NCI-H146 (cell line): ENCODE measurements at places on chromosomes 5 and 9.
A peak's percentile ranks its signal among the peaks of the same experiment; 100 is the strongest.

DNA sequence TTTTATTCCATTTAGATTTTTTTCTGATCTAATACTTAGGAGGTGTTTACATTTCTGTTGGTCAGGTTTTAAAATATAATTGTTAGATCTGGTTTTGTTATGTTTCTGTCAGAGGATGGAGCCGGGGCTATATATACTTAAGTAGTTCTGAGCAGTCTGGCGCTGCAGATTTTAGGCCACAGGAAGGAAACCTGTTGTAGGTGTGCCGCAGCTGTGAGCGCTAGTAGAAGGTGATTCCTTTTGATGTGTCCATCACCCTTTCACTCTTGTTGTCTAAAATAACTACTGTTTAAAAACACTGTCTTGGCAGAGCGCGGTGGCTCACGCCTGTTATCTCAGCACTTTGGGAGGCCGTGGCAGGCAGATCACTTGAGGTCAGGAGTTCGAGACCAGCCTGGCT lies 17.0 kb downstream of the ZBTB34 start:
- no peak for DNase-seq

DNA sequence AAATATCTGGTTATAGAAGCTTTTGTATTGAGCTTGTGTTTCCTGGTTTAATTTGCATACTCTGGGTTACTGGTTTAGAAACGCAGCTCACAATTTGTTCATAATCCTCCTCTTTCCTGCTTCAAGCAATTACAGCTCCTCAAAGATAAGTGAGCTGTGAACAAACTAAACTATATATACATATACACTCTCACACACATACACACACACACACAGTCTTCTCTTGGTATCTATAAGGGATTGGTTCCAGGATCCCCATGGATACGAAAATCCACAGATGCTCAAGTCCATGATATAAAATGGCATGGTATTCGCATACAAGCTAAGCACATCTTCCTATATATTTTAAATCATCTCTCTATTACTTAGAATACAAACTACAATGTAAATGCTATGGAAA lies 510.9 kb upstream of the CDH18 start:
- no peak for DNase-seq

DNA sequence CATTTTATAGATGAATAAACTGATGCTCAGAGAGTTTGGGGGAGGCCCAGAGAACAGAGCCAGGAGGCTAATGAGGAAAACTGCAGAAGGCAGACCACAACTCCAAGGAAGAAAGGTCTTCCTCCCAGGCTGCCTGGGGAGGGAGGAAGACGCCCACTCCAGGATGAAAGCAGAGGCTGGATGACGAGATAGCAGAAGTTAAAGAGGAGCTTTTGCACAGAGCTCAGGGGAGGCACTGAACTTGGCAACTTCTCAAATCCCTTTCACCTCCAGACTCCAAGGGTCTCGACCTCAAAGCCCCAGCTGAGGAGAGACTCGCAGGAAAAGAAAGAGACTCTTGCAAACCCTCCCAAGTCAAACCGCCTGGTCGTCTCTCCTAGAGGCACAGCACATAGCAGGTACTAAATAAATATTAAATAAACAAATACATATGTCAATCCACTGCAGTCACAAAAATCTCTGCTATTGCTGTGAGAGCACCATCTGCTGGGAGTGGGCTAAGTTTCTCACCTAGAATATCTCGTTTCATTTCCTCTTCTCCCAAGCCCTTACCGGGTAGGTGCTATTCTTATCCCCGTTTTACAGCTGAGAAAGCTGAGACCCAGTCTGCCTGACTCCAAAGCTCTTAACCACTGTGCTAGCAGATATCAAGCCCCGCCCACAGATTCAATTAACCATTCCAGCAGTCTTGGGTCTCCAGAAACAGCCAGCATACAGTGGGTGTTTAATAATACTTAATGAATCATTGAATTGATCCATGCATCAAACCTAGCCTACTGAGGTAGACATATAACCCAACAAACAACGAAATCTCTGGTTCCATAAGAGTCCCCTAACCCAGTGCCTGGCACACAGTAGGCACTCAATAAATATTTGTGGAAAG lies 97.8 kb upstream of the HAND1 start:
- DNase-seq, result no peak

GRCh38 chr9:30039712-30040111 lies 2344.7 kb upstream of the ACO1 start:
- DNase-seq, result peak; percentile 39

DNA sequence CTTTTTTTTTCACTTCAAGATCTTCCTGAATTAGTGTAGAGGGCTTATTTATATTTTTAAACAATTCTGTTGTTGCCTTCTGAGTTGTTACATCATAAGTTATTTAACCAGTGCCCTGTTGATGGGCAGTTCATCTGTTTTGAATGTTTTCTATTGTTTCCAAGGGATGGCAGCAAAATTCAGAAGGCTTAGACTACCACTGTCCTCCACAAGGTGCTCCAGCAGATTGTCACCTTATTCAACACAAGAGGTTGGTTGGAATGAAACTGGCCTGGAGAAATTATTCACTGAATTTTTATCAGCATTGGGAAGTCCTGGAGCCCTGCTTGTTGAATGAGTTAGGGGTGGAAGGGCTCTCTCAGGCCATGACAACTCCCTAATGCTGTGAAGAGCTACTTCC lies 1.3 kb upstream of the KLHL9 start:
- no peak for DNase-seq

DNA sequence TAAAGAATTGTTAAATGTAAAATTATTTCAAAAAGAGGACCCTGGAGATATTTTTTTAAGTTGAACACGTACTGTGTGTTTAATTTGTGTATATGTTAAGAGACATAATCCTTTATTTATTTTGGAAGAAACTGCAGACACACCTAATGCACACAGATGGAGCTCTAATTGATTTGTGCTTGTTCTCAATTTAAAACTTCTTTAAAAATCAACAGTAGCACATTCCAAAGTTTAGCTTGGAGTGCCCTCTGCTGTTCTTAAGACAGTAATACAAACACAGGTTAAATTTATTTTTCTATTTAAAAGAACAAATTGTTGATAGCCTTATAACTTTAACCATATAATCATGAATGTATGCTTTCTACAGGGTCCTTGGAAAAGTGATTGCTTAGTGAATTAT lies 277.6 kb upstream of the ADAMTS16 start:
- peak; percentile 16 for DNase-seq

DNA sequence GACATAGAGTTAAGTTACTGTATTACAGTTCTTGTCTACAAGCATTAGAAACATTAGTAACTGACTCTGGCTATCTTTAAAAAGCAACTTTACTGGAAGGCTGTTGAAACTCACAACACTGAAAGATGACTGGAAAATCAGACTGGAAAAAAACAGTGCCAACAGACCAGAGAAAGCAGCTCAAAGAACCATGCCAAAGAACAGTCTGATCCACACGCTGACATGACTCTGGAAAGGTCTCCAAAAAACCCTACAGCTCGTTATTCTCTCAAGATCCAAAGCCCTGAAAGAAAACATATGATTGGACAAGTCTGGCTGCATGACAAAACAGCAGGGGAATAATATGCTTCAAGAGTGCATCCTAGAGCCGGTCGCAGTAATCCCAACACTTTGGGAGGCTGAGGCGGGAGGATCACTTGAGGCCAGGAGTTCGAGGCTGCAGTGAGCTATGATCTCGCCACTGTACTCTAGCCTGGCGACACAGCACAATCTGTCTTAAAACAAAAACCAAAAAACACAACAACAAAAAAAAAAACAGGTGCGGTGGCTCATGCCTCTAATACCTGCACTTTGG lies 5.6 kb downstream of the GOLPH3 start:
- DNase-seq, result no peak

DNA sequence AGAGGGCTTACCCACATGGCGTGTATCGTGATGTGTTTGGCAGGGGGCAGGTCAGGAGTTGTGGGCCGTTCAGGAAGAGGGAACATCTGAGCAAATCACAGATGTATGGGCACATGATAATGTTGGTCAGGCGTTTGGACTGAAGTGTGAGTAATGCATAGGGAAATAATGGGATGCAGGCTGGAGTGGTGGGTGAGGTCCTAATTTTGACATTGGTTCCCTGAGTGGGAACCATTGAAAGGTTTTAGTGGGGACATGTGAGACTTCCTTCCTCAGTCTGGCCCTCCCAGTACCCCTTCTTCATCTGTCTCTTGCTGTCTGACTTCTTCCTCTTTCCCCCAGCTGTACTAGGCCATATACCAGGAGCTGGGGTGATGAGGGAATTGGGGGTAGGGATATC lies 7.6 kb downstream of the OTULIN start:
- no peak for DNase-seq

- no peak for DNase-seq
Measured at GRCh38 chr5:169307646-169308045, 6.7 kb upstream of the SLIT3 start.

DNA sequence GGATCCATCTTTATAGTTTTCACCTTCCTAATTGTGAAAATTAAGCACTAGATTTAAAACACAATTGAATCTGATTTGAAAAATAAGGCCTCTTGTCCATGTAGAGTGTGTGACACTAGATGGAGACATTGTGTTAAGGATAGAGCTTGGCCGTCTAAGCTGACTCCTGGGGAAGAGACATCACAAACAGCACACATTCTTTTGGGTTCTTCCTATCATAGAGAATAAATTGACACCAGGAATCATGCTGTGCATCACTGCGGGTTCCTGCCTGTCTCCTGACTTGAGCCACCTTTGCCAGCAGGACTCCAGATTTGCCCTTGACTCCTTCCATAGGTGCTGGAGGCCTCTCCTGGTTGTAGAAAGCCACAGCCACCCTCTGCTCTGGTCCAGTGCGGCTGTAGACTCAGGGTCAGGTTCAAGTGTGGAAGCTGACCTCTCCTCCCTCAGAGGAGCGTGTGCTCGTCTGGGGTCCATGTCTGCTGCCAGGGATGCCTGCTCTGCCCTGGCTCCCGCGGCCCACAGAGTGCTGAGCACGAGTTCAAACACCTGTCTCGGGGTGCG lies 11.2 kb downstream of the ROPN1L start:
- peak; percentile 44 for DNase-seq

- DNase-seq, result no peak
Measured at GRCh38 chr5:749101-749670, 35.3 kb downstream of the ZDHHC11B start.

DNA sequence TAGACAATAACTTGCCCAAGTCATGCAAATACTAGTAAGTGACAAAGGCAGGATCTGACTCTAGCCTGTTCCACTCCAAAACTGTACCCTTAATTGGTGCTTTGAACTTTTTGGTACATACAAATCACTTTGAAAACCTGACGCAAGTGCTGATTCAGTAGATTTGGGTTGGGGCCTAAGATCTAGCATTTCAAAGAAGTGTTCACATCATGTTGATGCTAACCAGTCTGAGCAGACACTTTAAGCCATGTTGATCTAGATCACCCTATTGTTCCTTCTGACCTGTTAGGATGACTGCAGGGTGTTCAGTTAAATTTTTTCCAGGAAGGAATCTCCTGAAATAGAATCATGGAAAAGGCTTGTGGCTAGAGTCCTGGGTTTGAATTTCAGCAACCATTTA lies 57.7 kb upstream of the CPEB4 start:
- no peak for DNase-seq

DNA sequence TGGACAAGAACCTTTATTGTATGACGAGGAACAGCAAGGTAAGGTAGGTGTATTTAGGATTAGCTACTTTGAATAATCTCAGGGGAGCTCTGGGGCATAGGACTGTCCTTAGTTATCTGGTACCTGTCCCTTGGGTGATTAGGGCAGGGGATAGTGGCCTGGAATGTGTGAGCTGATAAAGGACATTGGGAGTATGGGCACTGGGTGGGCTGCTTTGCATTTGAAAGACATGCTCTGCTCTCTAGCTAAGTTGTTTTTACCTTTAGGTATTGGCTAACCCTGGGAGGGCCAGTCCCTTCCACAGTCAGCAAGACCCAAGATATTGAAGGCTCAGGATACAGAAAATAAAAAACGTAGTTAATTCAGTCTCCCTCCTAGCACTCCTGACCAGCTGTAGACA lies 282.8 kb upstream of the C9orf72 start:
- DNase-seq, result no peak

- no peak for DNase-seq
Measured at GRCh38 chr5:137758715-137759306, 4.6 kb upstream of the HNRNPA0 start.

DNA sequence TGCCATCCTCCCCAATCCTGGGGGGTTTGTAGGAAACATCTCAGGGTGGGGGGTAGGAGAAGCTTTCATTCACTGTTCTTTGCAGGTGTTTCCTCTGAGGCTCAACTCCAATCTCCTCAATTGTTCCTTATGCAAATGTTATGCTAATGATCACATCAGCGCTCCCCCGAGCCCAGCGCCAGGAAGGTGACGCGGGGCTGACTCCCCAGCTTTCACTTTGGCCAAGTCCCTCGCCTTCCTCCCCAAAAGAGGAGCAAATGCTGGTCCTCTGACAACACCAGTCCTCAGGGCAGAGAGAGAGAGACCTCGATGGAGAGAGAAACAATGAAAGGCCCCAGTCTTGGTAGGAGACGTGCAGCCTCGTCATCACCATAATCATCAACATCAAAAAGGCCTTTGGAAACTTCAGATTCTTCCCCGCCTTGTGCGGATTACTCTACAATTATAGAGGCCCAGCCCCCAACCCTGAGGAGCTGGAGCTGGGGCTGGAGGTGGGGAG lies 39.1 kb downstream of the PCDH1 start:
- DNase-seq, result no peak

DNA sequence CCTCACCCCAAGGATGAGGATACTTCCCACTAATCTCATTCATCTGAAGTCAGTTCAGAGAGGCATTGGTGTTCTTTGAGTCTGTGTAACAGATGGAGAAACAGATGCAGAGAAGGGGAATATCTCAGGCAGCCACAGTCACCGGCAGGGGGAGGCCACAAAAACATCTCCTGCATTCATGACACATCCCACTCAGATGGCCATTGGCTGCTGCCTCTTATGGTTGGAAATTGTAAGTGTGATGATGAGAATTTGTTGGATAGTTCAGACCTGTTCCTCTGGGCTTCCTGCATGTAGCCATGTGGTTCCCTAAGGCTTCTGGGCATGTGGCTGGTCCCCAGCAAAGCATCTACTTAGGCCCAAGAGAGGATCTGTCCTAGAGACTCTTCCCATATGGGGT lies 45.9 kb upstream of the GABRP start:
- DNase-seq, result no peak

GRCh38 chr9:89498852-89499480 lies 1.1 kb upstream of the SEMA4D start:
- DNase-seq, result no peak

DNA sequence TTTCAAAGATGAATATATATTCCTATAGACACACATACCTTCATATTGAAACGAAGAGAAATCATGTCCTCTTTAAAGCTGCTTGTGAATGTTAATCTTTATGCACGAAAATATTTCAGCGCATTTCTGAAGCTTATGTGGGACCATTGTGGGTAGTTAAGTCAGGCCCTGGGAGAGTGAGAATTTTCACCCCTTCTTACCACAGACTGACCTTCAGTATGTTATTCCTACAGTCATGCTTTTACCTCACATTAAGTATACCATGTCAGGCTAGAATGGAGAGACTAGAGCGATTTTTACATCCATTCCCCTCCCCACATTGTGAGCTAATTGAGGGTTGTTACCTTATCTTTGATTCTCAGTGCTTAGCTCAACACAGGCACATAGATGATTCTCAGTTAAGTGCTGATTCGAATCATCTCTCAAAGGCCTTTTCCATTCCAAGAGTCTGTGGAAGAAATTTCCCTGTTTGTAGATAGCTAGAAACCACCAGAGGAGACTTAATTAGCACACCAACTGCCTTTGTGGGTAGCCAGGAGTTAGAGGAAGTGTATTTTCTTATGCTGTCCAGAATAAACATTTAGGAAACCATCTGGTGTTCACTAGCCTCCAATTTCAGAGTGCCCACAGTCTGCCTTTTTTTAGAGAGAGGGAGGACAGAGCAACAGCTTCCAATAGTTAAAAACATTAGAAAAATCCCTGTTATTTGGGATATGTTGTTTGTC lies 110.5 kb downstream of the MEGF10 start:
- no peak for DNase-seq
